Stimulated activated CD8-positive, alpha-beta memory T cell treated with anti-CD3 and anti-CD28 coated beads, Interleukin-4, amount 100 ng/mL, for 4 hours (primary cell): ENCODE measurements at places on chromosomes 12 and 14.

DNA sequence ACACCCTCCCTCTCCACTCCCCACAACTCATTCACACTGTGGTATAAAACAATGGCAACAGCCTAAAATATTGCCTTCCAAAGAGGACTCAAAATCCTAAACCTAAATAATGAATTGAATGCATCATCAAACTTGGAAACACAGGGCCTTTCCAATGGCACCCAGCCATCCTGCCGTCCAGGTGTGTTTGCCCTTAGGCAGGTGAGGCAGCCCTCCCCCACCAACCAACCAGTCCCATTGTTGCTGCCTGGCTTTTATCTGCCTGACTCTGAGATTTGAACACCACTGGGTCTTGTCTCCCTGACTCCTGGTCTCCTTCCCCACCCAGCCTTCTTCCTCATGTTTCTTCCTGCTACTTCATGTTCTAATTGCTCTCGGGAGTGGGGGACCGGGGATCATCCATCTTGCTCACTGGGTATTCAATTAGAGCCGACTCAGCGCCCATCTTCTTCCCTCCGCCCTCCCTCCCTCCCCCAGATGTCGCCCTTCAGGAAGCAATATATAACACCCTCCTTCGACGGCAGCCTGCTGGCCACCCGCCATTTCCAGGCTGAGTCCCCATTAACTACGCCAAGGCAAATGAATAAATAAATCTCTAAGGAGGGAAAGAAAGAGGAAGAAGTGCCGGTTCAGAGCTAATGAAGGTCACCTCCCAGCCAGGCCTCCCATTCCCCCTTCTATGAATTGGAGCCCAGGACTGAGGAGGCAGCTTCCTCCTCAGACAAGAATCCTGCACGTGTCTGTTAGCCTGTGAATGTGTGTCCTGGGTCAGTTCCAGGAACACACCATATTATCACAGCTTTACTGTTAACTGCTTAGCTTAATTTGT, 36.3 kb upstream of the NTF3 start:
- no peak for DNase-seq

GRCh38 chr12:120628919-120629318, 11.5 kb upstream of the CABP1 start:
- no peak for DNase-seq

DNA sequence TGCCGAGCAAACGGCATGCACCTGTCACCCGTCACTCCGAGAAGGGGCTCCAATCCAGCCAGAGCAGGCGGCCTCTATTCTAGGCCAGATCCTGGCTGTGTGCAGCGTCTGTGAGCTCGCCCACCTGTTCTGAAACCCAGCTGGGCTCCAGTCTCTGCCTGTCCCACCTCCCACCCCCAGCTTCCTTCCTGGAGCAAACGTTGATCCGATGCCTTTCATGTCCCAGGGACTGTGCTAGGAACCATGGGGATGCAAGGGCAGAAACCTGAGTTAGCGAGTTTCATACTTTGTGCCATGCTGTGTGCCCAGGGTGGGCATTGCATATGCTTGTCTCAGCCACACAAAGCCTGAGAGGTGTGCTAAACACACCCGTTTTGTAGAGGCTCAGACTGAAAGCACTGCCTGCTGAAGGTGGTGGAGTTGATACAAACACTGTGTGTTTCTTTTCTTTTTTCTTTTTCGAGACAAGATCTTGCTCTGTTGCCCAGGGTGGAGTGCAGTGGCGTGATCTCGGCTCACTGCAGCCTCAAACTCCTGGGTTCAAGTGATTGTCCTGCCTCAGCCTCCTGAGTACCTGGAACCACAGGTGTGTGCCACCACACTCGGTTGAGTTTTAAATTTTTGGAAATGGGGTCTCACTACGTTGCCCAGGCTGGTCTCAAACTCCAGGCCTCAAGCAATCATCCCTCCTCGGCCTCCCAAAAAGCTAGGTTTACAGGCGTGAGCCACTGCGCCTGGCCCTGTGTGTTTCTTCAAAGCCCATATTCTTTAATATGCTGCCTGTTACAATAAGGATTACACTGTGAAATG, 84.1 kb upstream of the MED13L start:
- DNase-seq = no peak

DNA sequence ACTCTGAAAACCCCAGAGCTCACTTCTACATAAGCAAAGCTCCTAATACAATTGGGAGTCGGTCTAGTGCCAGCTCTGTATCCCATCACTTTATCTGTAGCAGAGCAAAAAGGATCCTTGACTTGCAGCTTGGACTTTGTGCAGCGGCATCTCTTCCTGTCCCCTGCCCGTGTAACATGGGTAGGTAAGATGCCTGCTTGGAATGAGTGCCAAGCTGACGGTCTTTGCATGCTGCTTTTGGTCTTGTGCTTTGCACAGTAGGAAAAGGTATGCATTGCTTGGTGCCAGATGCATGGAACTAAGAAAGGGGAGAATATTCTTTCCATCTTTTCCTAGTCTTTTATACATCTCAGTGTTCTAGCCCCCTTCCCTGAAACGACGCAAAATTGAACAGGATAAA, 6.9 kb upstream of the PLEKHH1 start:
- DNase-seq = no peak

GRCh38 chr14:78383060-78383459, 212.9 kb downstream of the NRXN3 start:
- no peak for DNase-seq

GRCh38 chr12:124319368-124320050, 24.6 kb downstream of the RFLNA start:
- no peak for DNase-seq

DNA sequence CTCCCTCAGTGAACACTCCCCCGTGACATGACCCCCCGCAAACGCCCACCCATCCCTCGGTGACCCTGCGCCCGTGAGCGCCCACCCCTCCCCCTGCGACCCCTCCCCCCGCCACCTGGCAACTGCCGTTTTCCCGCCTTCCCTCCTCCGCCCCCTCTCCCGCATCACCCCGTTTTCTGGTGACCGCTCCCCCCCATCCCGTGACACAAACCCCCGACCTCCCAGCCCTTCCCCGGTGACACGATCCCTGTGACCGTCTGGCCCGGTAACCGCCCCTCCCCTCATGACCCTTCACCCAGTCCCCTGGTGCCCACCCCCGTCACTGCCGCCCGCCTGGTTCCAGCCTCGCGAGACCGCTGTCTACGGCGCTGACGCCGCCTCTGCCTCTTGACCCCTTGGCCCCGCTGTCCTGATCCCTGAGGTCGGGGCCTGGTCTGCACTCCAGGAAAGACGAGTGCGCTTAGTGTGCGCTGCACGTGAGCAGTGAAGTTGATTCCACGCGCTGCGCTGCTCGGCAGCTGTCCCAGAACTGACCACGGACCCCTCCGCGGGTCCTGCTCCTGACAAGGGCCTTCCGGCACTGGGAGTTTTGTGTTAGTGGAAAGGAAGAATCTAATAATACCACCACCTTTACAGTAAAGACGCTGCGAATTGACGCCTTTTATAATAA, 59.4 kb downstream of the DDX51 start:
- DNase-seq = peak; percentile 7

DNA sequence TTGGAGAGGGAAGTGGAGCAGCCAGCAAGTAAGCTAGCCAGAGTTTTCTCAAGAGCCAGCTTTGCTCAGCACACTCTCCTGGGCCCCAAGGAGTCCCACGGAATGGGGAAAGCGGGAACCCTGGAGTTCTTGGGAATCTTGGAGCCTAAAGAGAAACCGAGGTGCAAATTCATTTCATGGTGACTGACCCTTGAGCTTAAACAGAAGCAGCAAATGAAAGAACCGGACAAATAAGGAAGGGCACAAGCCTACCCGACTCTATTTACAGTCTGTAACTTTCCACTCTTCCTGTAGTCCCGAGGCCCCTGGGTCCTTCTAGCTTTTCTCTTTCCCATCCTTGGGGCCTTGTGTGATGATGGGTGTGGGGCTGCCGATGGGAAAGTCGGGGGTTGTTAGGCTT, 18.1 kb upstream of the TIGAR start:
- no peak for DNase-seq

DNA sequence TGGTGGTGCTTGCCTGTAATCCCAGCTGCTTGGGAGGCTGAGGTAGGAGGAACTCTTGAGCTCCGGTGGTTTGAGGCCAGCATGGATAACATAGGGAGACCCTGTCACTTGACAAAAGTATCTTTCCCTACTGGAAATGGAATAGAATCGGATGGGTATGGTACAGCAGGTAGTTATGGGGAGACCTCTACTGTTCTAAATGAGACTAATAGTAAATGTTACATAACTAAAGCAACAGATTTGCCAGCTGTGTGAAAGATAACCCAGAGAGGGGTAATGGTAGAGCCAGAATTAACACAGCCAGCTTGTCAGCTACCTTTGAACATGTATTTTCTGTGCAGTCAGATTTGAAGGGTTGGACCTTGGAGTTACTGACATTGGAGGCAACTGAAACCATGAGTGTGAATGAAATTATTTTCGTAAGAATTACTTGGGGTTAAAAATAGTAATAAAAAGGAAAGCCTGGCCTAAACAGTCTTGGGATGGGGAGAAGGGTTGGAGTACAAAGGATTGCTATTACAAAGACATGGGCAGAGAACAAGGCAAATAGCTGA, 21.7 kb upstream of the NUP107 start:
- no peak for DNase-seq

- no peak for DNase-seq
These were observed 81.0 kb downstream of the CLMN start for GRCh38 chr14:95238487-95239298.

DNA sequence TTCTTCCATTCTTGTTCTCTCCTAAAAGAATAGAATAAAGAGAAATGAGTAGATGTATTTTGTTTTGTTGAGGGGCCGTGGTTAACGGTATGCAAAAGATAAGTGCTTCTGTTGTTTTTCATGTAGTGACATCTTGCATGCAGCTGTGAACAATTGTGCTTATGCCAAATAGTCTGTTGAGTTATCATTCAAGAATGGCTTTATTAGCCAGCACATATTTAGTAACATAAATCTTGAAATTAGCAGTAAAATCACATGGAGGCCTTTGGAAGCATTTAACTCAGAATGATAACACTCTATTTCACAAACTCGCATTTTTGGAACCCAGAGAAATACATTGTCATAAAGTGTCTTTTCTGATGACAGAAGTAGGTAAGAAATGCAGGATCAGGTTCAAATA, 1772.0 kb upstream of the FLRT2 start:
- no peak for DNase-seq

DNA sequence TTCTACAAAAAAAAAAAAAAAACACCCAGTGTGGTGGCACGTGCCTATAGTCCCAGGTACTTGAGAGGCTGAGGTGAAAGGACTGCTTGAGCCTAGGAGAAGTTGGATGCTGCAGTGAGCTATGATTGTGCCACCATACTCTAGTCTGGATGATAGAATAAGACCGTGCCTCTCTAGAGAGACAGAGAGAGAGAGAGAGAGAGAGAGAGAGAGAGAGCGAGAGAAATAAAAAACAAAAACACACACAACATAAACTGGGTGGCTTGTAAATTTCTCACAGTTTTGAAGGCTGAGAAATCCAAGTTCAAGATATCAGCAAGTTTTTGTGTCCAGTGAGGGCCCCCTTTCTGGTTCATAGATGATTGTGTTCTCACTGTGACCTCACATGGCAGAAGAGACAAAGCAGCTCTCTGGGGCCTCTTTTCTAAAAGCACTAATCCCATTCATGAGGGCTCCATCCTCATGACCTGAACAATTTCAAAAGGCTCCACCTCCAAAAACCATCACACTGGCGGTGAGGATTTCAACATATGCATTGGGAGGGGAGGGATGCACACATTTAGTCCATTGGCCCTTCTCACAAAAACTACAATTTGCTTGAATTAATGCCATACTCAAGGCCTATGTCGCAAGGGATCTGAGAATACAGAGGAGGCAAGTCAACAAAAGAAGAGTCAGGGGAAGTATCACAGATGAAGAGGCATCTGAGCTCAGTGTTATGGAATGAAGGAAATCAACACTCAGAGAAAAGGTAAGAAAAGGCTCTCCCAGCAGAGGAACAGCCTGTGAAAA, 94.9 kb downstream of the PPM1H start:
- no peak for DNase-seq

DNA sequence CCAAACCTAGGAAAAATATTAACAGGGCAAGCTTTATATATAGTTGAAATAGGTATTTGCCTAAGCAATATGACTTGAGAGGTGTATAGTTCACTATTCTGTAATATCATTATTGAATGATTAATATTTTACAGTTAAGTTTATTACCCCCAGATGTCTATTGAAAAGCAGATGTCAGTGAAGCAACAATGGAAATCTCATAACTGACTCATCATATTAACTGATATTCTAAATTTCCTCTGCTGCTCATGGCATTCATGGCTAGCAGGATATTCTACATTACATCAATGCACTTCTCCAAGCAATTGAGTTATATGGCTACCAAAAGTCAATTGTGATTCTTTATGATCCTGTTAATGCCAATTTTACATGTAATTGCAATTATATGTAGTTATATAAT, 9.7 kb upstream of the MAGOHB start:
- DNase-seq = no peak

GRCh38 chr12:12891080-12891880, at the start of gene GPRC5A:
GPRC5A (plus strand) TSS chr12:12891562; CDS start chr12:12908250, 16,688 bp downstream.
- DNase-seq = no peak
